ENCODE measurements at places on chromosomes 7 and 10. TPM values are rescaled to one million over a fixed set of nuclear protein-coding genes. Genes with fewer than 3 reads are reported as not detected.

The CSGALNACT2 gene
- total RNA-seq, result 3.6 TPM

- H3K36me3 ChIP-seq, result no peaks in the 10 kb centered on the region
- H3K4me3 ChIP-seq, result no peak overlapping the region
- no peaks in the 10 kb centered on the region for H3K27me3 ChIP-seq
- DNase-seq, result no peak
- peaks cover 12% of the 10 kb centered on the region for H3K4me1 ChIP-seq
- H3K27ac ChIP-seq, result no peak overlapping the region
These were observed 101.0 kb upstream of the JCAD start for GRCh38 chr10:30160271-30160982.

- peaks cover 50% of the 10 kb centered on the region for H3K4me1 ChIP-seq
- no peak overlapping the region for H3K27ac ChIP-seq
- DNase-seq, result no peak
- no peaks in the 10 kb centered on the region for H3K27me3 ChIP-seq
- peak overlapping the region; percentile 39 for H3K4me3 ChIP-seq
These were observed 4.3 kb downstream of the ELOVL3 start for GRCh38 chr10:102230264-102230860.

- no peaks in the 10 kb centered on the region for H3K36me3 ChIP-seq
- no peak overlapping the region for H3K27ac ChIP-seq
- peaks cover 2% of the 10 kb centered on the region for H3K27me3 ChIP-seq
- H3K4me1 ChIP-seq, result no peaks in the 10 kb centered on the region
- H3K4me3 ChIP-seq, result no peak overlapping the region
These were observed 98.3 kb upstream of the SEC61G start for GRCh38 chr7:54857294-54857693.

The CFAP70 gene
- total RNA-seq, result 0.13 TPM

DNA sequence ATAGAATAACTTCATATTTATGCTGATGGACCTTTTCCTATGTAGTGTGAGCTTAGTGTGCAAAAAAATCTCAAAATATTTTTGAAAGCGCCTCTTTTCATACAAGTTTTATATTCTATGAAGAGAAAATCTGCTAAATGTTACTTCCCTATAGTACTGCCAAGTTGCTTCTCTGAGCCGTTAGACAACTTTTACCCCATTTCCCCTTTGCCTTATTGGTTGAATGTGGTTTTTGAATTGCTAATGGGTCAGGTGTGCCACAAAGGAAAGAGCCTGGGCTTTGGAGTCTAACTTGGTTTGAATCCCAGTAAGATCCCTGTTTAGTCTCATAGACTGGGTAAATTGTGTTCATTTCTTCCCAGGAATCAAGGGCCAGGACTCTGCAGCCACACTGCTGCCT lies 261.5 kb downstream of the SNX10 start:
- no peak overlapping the region for H3K4me3 ChIP-seq
- peaks cover 31% of the 10 kb centered on the region for H3K27me3 ChIP-seq
- no peak overlapping the region for H3K27ac ChIP-seq
- H3K36me3 ChIP-seq, result no peaks in the 10 kb centered on the region
- DNase-seq, result no peak
